SJSA1 (cell line): ENCODE measurements at places on chromosomes 2 and 18. TPM values are rescaled to one million over a fixed set of nuclear protein-coding genes. Genes with fewer than 3 reads are reported as not detected.

PAX3 gene
- total RNA-seq, result 0.03 TPM in 1 of 2 replicates, not detected in the other

DNA sequence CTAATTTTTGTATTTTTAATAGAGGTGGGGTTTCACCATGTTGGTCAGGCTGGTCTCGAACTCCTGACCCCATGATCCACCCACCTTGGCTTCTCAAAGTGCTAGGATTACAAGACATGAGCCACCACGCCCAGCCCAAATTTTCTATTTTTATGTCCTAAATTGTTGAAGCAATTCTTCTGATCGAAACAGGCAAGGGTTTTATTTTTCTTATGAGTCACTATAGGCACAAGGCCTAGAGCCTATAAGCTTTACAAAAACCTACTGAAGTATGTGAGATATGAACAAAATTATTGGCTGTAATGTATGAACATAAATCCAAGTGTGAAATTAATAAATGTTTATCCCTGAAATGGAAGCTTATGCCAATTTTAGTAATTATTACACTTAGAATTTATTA is 464.2 kb upstream of the NRP2 start:
- DNase-seq, result no peak

DNA sequence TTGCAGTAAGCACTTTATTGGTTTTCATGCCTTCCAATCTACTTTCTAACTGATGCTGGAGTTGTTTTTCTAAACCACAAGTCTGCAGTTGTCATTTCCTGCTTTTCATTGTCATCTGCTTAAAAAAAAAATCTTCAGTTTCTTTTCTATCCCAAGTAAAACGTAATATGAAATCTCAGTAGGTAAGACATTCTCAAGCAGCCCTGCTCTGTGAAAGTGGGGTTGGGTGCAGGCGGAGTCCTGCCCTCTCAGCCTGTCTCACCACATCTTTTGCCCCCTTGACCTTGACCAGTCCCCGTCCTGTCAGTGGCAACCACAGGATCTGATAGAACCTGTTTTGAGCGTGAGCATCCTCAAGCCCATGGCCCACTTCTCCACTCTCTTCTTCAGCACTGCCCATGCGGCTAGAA is 80.0 kb upstream of the CPO start:
- DNase-seq, result no peak

GRCh38 chr2:232236200-232236599 is 142.4 kb upstream of the ALPP start:
- no peak for DNase-seq

FLACC1 gene
- total RNA-seq, result 0.58 and 0.75 TPM in 2 replicates

GRCh38 chr18:26091047-26091630 is 726 bp upstream of the SS18 start:
- no peak for DNase-seq

B3GNT7 gene
- total RNA-seq, result not detected in 2 replicates

DNA sequence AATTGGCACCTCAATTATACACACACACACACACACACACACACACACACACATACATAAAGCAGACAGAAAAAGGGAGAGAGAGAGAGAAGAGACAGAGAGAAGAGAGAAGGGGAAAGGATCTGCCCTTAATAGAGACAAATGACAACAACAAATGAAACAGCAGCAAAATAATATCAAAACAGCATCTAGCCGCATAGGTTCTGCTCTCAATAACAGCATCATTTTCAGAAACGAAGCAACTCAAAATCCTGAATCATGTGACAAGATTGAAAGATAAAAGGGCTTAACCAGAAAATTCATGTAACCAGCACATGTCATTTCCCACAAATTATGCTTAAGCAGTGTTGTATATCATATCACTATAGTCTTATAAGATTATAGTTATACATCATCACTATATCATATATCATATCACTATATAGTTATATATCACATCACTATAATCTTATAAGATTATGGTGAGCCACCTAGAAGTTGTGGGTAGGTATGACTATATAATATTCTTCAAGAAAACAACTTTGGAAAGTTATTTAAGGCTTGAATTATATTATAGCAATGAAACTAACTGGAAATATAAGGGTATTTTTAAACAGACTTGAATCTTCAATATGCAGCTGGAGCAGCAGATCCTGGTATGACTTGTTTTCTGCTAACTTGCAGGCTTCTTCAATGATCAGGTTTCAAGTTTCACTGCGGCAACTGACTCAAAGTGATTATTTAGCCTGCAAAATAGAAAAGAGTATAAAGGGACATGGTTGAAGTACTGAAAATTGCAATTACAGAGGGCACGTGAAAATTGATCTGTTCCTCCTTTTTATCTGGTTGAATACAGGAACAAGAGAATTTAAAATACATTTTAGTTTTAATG is 16.1 kb upstream of the VPS54 start:
- no peak for DNase-seq

ING5 gene
- total RNA-seq, result 20.5 and 23.2 TPM in 2 replicates

DNA sequence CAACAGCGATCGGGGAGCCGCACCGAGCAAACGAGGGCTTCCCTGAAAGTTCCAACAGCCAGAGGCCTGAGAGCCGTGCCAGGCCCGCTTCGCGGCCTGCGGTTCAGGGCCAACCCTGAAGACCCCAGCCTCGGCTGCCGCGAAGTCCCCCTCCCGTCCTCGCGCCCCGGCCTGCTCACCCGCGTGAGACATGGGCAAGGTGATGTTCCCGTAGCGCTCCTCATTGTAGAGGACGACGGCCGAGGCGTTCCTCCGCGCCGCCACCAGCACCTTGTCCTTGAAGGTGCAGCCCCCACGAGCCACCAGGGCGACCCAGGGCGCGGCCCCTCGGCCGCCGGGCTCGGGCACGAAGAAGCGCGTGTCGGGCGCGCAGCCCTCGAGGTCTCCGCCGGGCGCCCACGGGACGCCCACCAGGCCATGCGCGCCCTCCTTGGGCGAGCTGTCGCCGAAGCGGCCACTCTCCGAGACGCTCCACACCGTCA is 510 bp downstream of the RNF149 start:
- DNase-seq, result no peak

- no peak for DNase-seq
Observed at GRCh38 chr2:96305979-96306308, 598 bp upstream of the SNRNP200 start.

GRCh38 chr2:133862400-133862977 is 294.2 kb upstream of the NCKAP5 start:
- no peak for DNase-seq

- no peak for DNase-seq
Observed at GRCh38 chr2:10817413-10817812, 4.8 kb upstream of the PDIA6 start.

ASXL2 gene
- total RNA-seq, result 7.0 and 11.4 TPM in 2 replicates

POTEI gene
- total RNA-seq, result not detected in 2 replicates

GRCh38 chr2:86787736-86788135 is 3.0 kb downstream of the CD8A start:
- no peak for DNase-seq

CCDC148 gene
- total RNA-seq, result 3.2 and 3.5 TPM in 2 replicates

- no peak for DNase-seq
Observed at GRCh38 chr2:72001937-72002690, 145.5 kb downstream of the CYP26B1 start.

LTBP1 gene
- 8.7 and 13.0 TPM in 2 replicates for total RNA-seq

GRCh38 chr2:132645722-132646539 is 24.1 kb downstream of the LYPD1 start:
- no peak for DNase-seq

GRCh38 chr2:99710721-99711120 is 220.9 kb upstream of the REV1 start:
- no peak for DNase-seq

NTSR2 gene
- total RNA-seq, result not detected in 2 replicates

GRCh38 chr18:23209796-23210195 is 74.5 kb downstream of the CABLES1 start:
- no peak for DNase-seq

DNA sequence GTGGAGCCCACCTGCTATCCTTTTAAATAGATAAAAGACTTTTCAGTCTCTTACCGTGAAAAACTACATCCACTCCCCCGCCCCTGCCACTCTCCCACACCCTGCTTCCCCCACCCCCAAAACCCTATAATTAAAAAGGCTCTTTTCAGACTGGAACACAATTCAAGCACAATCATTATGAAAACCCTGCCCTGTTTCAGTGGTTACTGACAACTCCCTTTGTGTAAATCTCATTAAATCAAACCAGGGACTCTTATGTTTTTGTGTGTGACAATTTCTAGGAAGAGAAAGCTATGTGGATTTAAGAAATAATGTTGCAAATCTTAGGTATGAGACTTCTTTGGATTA is 21.0 kb upstream of the ZNF532 start:
- no peak for DNase-seq

DNA sequence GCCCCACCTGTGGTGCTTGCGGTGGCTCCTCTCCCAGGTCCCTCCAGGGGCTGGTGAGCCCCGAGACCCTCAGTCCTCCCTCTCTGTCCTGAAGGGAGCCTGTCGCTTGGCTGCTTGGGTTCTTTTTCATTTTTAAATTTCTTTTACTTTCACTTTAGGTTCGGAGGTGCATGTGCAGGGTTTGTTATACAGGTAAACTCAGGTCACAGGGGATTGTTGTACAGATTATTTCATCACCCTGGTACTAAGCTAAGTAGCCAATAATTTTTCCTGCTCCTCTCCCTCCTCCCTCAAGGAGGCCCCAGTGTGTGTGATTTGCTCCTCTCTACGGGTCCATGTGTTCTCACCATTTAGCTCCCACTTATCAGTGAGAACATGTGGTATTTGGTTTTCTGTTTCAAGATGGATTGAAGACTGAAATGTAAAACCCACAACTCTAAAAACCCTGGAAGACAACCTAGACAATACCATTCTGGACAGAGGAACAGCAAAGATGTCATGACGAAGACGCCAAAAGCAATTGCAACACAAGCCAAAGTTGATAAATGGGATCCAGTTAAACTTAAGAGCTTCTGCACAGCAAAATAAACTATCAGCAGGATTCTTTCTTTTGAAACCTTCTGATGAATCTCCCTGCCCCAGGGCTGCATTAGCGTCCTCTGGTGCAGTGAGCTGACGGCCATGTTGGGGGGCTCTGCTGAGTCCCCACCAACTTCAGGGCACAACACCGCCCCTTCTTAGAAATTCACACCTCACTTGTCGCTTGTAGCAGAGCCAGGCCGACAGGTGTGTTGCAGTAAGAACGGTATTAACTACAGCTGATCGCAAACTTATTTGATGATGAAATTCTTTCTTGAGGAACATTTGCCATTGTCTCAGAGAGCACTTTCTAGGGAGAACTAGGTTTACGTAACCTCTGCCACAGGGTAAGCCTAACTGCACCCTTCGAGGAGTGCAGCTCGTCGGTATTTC is 135.3 kb downstream of the ZNF236 start:
- DNase-seq, result no peak

- no peak for DNase-seq
Observed at GRCh38 chr2:133721118-133721517, 152.9 kb upstream of the NCKAP5 start.

PCARE gene
- not detected in 2 replicates for total RNA-seq

DNA sequence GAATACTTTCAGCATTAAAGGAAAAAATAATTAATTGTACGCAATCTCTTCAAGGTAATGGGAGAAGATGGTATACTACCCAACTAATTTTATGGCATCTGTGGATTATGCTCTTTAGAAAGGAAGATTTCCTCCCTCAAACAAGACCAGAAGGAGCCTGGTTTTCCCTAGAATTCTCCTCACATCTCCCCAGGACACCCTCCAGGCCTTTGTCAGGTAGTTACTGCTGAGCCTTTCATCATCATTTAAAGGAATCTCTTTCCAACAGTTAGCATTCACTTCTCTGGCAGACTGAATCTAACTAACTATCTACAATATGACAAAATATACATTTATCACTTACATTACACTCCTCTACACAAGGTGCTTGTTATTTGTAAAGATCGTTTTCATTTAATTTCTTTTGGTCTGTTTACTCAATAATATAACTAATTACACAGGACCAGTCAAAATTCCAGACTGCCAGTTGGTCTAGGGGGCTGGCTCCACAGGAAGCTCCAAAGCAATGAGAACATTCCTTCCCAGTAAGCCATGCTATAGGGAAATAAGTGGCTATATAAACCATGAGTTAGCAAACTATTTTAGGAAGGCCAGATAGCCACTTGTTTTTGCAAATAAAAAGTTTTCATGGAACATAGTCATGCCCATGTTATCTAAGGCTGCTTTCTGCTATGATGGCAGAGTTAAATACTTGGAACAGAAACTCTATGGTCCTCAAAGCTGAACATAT is 19.1 kb downstream of the ZNF24 start:
- DNase-seq, result no peak

LRP1B gene
- 0.08 TPM in 1 of 2 replicates, not detected in the other for total RNA-seq

GALNT3 gene
- total RNA-seq, result 2.2 TPM in 1 of 2 replicates, not detected in the other

DNA sequence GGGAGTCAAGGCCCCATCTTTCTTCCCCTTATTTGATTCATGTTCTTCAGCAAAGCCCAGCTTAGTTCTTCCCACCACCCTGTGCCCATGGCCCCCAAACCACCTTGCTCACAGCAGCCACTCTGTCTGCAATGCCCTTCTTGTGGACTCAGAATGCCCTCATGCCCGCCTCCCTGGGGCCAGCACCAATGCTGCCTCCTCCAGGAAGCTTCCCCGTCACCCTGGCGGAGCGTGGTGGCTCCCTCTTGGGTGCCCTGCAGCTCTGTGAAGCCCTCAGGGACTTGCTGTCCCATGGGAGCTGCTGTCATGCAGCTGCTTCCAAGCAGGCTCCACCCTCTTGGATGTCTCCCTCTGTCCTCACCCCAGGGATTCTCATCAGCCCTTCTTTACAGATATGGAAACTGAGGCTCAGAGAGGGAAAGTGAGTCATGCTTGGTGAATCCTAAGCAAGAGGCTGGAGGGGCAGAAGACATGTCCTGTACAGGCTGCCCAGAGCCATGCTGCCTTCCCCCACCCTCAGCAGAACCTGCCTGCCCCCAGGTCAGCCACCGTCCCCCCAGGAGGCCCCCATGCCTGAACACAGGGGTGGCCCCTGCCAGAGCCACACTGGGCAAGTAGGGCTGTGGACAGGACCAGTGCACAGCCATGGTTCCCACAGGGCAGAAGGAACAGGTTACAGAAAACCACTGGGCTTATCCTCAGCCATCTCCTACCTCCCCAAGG is 11.8 kb upstream of the DUSP2 start:
- no peak for DNase-seq
